ENCODE measurements at places on chromosomes 4 and X. TPM values are rescaled to one million over a fixed set of nuclear protein-coding genes. Genes with fewer than 3 reads are reported as not detected.

The XAGE1A gene
- total RNA-seq: not detected

The ENAM gene
- total RNA-seq: not detected

The ADH7 gene
- total RNA-seq: not detected

The RHOXF1 gene
- not detected for total RNA-seq

The RTL5 gene
- not detected for total RNA-seq

The ODAPH gene
- total RNA-seq: not detected

GRCh38 chr4:100268789-100269188 lies 78.5 kb upstream of the DDIT4L start:
- no peak for DNase-seq
- H3K4me3 ChIP-seq: no peak overlapping the region
- no peaks in the 10 kb centered on the region for H3K36me3 ChIP-seq
- no peaks in the 10 kb centered on the region for H3K4me1 ChIP-seq
- H3K27me3 ChIP-seq: no peaks in the 10 kb centered on the region

GRCh38 chr4:167906851-167907250 lies 185.5 kb upstream of the ANXA10 start:
- DNase-seq: no peak
- H3K4me1 ChIP-seq: peaks cover 10% of the 10 kb centered on the region
- peak overlapping the region; percentile 27 for H3K27ac ChIP-seq

DNA sequence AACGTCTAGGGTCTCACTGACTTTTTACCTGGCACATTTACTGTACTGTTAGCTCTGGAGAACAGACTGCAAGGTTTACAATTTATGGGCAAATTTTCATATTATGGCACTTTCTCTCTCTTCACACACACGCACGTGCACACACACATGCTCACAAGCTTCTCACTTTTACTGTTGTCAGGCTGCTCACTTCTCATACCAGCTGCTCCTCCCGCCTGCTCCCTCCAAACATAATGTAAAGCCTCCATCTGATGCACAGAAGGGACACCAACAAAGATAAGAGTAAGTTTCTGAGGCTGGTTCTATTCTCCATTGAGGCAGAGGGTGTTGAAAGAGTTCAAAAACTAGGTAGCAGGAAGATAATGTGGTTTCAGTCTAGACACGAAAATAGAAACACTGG lies 128.9 kb upstream of the DCLK2 start:
- no peak for DNase-seq
- H3K4me1 ChIP-seq: no peaks in the 10 kb centered on the region
- H3K4me3 ChIP-seq: no peak overlapping the region
- no peak overlapping the region for H3K27ac ChIP-seq
- H3K36me3 ChIP-seq: no peaks in the 10 kb centered on the region

DNA sequence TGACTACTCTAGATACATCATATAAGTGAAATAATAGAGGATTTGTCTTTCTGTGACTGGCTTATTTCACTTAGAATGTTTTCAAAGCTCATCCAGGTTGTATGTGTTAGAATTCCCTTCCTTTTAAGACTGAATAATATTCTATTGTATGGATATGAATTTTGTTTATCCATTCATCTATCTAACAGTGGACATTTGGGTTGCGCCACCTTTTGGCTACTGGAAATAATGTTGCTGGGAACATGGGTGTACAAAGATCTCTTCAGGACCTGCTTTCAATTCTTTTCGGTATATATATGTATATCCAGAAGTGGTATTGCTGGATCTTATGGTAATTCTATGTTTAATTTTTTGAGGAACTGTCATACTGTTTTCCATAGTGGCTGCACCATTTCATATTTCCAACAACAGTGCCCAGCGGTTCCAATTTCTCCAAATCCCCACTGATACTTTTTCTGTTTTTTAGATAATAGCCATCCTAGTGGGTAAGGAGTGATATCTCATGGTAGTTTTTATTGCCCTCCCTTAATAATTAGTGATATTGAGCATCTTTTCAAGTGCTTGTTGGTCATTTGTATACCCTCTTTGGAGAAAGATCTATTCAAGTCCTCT lies 3.4 kb upstream of the SCD5 start:
- H3K27ac ChIP-seq: no peak overlapping the region
- DNase-seq: peak; percentile 76
- H3K36me3 ChIP-seq: no peaks in the 10 kb centered on the region
- no peak overlapping the region for H3K4me3 ChIP-seq

DNA sequence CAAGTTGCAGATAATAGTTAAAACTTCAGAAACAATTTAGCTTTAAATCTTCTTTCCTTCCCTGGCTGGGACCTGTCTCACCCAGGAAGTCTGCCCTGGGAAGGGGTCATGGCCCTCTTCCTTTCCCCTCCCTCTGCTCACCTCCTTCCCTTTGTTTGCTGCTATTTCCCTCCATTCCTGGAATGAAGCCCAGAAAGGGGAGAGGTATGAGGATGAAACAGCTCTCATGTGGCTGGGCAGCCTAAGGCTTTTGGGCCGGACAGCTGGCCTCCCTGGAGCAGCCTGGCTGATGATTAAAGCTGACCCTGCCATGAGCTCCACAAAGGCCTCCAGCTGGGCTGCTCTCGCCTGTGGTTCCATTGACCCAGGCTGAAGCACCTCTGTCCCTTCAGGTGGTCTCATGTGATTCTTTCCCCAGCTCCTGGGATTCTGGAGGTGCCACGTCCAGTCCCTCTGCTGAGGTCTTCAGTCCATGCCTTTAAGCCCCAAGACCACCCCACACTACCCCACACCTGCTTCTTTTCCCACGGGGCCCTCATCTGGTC lies 202.1 kb downstream of the PTTG2 start:
- peak overlapping the region; percentile 97 for H3K27ac ChIP-seq
- H3K4me3 ChIP-seq: no peak overlapping the region
- peak; percentile 94 for DNase-seq
- no peaks in the 10 kb centered on the region for H3K27me3 ChIP-seq
- H3K36me3 ChIP-seq: no peaks in the 10 kb centered on the region

GRCh38 chr4:3226467-3226866 lies 22.5 kb upstream of the MSANTD1 start:
- DNase-seq: no peak
- H3K36me3 ChIP-seq: peaks cover 60% of the 10 kb centered on the region
- H3K4me1 ChIP-seq: no peaks in the 10 kb centered on the region
- H3K4me3 ChIP-seq: no peak overlapping the region

DNA sequence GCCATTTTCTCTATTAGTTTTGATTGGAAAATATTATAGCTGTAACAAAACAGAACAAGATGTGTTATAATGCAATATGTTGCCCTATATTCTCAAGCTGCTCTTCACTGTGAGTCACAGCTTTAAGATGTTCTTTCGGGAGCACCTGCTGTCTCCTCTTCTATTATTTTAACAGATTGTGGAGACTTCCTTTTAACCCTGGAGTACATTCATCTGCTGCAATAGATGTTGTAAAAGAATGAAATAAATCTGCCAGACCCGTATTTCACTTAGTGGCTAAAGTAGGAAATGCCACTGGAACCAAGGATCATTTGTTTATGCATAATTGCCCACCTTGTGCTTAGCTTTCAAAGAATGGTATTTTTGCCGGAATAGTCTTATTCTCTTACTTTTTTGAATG lies 11.1 kb downstream of the LSM6 start:
- H3K27ac ChIP-seq: no peak overlapping the region
- H3K4me3 ChIP-seq: no peak overlapping the region
- no peaks in the 10 kb centered on the region for H3K4me1 ChIP-seq
- H3K36me3 ChIP-seq: peaks cover 69% of the 10 kb centered on the region

- no peaks in the 10 kb centered on the region for H3K36me3 ChIP-seq
- peaks cover 10% of the 10 kb centered on the region for H3K4me1 ChIP-seq
- H3K27ac ChIP-seq: no peak overlapping the region
- H3K4me3 ChIP-seq: no peak overlapping the region
- no peaks in the 10 kb centered on the region for H3K27me3 ChIP-seq
Measured at GRCh38 chr4:121307445-121308327, 73.1 kb downstream of the QRFPR start.

GRCh38 chr4:86496094-86497080 lies 97.7 kb upstream of the PTPN13 start:
- DNase-seq: peak; percentile 58
- no peaks in the 10 kb centered on the region for H3K36me3 ChIP-seq
- peaks cover 6% of the 10 kb centered on the region for H3K4me1 ChIP-seq
- H3K27ac ChIP-seq: no peak overlapping the region
- no peaks in the 10 kb centered on the region for H3K27me3 ChIP-seq

DNA sequence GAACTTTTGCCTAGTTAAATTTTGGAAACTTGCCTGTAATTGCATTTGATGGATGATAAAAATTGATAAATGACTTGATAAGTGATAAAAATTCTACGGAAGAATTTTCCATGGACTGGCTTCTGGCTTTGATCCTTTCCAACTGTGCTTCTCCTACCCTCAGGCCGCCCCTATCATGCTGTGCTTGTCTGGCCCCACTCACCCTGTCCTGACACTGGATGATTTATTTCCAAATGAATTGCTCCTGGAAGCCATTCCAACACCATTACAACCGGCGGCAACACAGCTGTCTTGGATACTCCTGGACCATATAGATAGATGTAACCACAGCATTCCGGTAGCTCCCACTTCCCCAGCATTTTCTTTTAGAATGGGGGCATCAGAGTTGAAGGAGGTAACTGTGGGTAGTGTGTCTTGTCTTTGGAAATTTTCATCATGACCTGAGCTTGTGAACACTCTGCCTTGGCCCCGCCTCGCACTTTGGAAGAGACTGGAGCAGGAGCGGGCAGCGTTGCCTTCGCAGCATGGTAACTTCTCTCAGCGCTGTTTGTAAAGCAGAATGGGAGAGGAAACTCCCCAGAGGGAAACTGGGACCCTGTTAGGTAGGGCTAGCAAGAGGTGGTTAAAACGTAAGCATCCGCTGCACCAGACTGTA lies 77.4 kb downstream of the TBL1X start:
- no peaks in the 10 kb centered on the region for H3K27me3 ChIP-seq
- no peak overlapping the region for H3K4me3 ChIP-seq
- H3K4me1 ChIP-seq: peaks cover 6% of the 10 kb centered on the region
- peaks cover 11% of the 10 kb centered on the region for H3K36me3 ChIP-seq

- DNase-seq: peak; percentile 25
- peaks cover 6% of the 10 kb centered on the region for H3K4me1 ChIP-seq
- no peaks in the 10 kb centered on the region for H3K36me3 ChIP-seq
- no peak within 1 kb of the TSS for H3K4me3 ChIP-seq
- peaks cover 22% of the 10 kb centered on the region for H3K27me3 ChIP-seq
- no peak within 1 kb of the TSS for H3K27ac ChIP-seq
Measured at GRCh38 chrX:70422851-70423341, at the start of gene GDPD2. GDPD2 (plus strand) TSS chrX:70423314; CDS start chrX:70424985, 1,671 bp downstream.

- no peaks in the 10 kb centered on the region for H3K27me3 ChIP-seq
- peaks cover 9% of the 10 kb centered on the region for H3K36me3 ChIP-seq
- peak overlapping the region; percentile 11 for H3K4me3 ChIP-seq
Measured at GRCh38 chr4:55356991-55357461, 11.0 kb downstream of the SRD5A3 start.

DNA sequence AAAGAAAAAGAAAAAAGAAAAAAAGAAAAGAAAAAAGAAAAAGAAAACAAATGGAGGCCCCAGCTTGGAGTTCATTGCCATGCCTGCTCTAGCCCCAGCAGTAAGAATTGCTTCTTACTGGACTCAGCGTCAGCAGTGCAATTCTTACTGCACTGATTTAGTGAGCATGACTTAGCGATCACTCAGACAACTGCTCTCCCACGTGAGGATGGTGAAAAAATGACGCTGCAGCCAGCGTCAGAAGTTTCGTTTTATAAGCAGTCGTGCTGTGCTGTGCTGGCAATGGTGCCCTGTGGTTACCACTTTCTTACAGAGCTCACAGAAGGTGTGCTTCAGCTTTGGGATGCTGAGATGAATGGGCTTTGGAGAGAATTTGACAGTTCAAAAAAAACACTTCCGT lies 68.3 kb upstream of the DDX3X start:
- H3K36me3 ChIP-seq: no peaks in the 10 kb centered on the region
- no peak overlapping the region for H3K27ac ChIP-seq
- no peak for DNase-seq
- peaks cover 6% of the 10 kb centered on the region for H3K4me1 ChIP-seq
- H3K4me3 ChIP-seq: no peak overlapping the region
- peaks cover 47% of the 10 kb centered on the region for H3K27me3 ChIP-seq

GRCh38 chr4:56250776-56251175 lies 136.5 kb downstream of the AASDH start:
- no peak for DNase-seq
- H3K36me3 ChIP-seq: no peaks in the 10 kb centered on the region
- no peak overlapping the region for H3K27ac ChIP-seq
- H3K4me1 ChIP-seq: no peaks in the 10 kb centered on the region

- peaks cover 1% of the 10 kb centered on the region for H3K36me3 ChIP-seq
- H3K4me3 ChIP-seq: no peak overlapping the region
- H3K27me3 ChIP-seq: peaks cover 12% of the 10 kb centered on the region
Measured at GRCh38 chr4:8105306-8106100, 53.1 kb downstream of the ABLIM2 start.

DNA sequence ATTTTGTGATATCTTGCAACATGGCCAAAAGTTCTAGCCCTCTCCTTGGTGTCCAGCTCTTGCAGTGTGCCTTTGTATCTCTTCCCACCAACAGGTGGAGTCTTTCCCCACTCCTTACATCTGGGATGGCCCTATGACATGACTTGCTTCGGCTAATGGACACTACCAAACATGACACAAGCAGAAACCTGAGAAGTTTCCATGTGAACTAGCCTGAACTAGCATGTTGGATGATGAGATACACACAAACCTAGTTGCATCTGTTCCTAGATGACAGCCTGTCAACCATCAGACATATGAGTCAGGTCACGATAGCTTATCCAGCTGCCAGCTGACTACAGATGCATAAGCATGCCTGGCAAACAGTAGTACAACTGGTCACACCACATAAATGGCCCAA lies 207.5 kb upstream of the FTHL17 start:
- no peak overlapping the region for H3K27ac ChIP-seq
- H3K4me3 ChIP-seq: no peak overlapping the region
- no peaks in the 10 kb centered on the region for H3K36me3 ChIP-seq
- peaks cover 26% of the 10 kb centered on the region for H3K27me3 ChIP-seq
- peak; percentile 55 for DNase-seq

- no peak for DNase-seq
- no peaks in the 10 kb centered on the region for H3K27me3 ChIP-seq
- peaks cover 29% of the 10 kb centered on the region for H3K4me1 ChIP-seq
Measured at GRCh38 chrX:10524578-10524977, 95.8 kb downstream of the MID1 start.

DNA sequence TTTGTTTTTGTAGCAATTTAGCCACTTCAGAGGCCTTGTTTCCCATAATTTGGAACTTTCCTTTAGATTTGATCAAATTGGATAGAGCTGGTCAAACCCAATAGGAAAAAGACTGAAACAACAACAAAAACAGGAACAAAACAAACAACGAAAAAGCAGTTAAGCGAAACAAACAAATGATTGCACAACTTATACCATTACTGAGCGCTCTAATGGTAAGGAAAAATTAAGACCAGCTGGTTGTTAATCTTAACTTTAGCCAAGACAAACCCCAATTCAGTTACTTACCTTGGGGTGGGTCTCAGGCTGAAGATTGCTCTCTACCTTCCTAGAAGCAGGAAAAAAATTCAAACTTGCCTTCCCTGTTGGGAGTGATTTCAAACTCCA lies 38.3 kb downstream of the SPCS3 start:
- no peak overlapping the region for H3K27ac ChIP-seq
- no peaks in the 10 kb centered on the region for H3K36me3 ChIP-seq
- H3K4me1 ChIP-seq: peaks cover 5% of the 10 kb centered on the region
- DNase-seq: no peak
- H3K4me3 ChIP-seq: no peak overlapping the region
- no peaks in the 10 kb centered on the region for H3K27me3 ChIP-seq

GRCh38 chr4:6367371-6367851 lies 97.8 kb downstream of the WFS1 start:
- no peak for DNase-seq
- H3K4me1 ChIP-seq: no peaks in the 10 kb centered on the region
- H3K36me3 ChIP-seq: no peaks in the 10 kb centered on the region
- H3K4me3 ChIP-seq: no peak overlapping the region
- no peak overlapping the region for H3K27ac ChIP-seq

Measured in MCF 10A (cell line).